ENCODE measurements at places on chromosomes 2 and 18.

GRCh38 chr2:201172279-201172678 lies 10.7 kb upstream of the CASP10 start:
- peaks cover 11% of the 10 kb centered on the region for H3K36me3 ChIP-seq
- peaks cover 9% of the 10 kb centered on the region for H3K4me1 ChIP-seq
- no peak for DNase-seq
- no peak overlapping the region for H3K27ac ChIP-seq

DNA sequence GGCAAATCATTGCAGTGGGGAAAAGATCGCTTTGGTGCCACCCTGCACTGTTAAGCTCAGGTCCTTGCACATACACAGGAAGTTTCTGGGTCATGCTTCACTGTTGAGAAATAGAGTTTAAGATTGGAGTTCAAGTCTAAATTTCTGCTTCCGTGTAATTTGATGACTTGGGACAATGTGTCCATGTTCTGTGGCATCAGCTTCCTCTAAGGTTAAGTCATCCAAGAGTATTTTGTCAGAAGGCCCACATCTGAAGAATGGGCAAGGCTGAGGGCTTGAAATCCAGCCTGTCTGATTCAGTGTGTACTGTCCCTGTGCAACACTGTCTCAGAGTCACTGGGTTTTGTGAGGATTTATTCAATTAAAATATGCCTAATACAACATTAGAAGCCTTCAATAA lies 880.7 kb downstream of the SUCLG1 start:
- no peaks in the 10 kb centered on the region for H3K36me3 ChIP-seq
- no peaks in the 10 kb centered on the region for H3K4me1 ChIP-seq
- no peak for DNase-seq
- no peaks in the 10 kb centered on the region for H3K27me3 ChIP-seq
- H3K27ac ChIP-seq = no peak overlapping the region

- DNase-seq = no peak
- peaks cover 14% of the 10 kb centered on the region for H3K36me3 ChIP-seq
- peaks cover 3% of the 10 kb centered on the region for H3K27me3 ChIP-seq
- H3K4me3 ChIP-seq = no peak overlapping the region
- H3K27ac ChIP-seq = peak overlapping the region; percentile 84
- H3K4me1 ChIP-seq = peaks cover 21% of the 10 kb centered on the region
These were observed 31.6 kb downstream of the B3GNT7 start for GRCh38 chr2:231427116-231427515.

DNA sequence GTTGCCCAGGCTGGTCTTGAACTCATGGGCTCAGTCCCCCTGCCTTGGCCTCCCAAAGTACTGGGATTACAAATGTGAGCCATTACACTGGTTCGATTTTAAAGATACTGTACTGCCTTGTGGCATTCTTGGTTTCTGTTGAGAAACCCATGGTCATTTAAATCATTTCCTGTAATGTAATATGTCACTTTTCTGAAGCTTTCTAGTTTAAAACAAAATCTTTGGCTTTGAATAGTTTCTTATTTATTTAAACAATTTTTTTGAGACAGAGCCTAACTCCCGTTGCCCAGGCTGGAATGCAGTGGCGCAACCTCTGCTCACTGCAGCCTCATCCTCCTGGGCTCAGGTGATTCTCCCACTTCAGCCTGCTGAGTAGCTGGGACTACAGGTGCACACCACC lies 8.9 kb downstream of the ZNF512 start:
- H3K4me1 ChIP-seq = peaks cover 39% of the 10 kb centered on the region
- no peaks in the 10 kb centered on the region for H3K27me3 ChIP-seq
- H3K36me3 ChIP-seq = peaks cover 71% of the 10 kb centered on the region

- H3K27ac ChIP-seq = peak overlapping the region; percentile 94
- DNase-seq = no peak
- H3K4me1 ChIP-seq = peaks cover 92% of the 10 kb centered on the region
- H3K36me3 ChIP-seq = peaks cover 13% of the 10 kb centered on the region
These were observed 6.5 kb downstream of the LPIN1 start for GRCh38 chr2:11752906-11753305.

DNA sequence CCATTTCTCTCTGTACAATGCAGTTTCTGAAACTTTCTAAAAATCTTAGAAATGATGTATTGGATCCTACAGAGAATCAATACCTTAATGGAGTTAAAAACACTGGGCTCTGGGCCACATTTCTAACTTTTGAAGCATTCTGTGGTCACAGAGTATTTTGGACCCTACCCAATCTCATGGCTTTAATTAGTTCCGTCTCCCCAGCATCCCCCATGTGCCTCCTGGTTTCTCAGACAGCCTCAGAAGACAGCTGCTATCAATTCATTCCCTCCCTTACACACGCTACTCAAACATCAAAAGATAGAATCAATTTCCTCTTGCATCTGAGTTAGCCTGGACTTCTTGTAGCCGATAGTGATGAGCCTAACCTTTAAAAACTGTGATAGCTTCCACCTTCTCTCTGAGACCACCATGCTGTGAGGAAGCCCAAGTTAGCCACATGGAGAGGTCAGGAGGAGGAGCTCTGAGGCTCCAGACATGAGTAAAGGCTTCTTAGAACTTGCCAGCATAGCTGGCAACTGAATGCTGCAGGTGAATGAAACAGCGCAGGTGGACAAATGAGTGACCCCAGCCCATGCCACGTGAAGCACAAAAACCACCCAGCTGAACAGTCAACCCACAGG lies 10.4 kb downstream of the ADCY3 start:
- no peak for DNase-seq
- H3K4me3 ChIP-seq = no peak overlapping the region
- H3K4me1 ChIP-seq = peaks cover 16% of the 10 kb centered on the region
- H3K27ac ChIP-seq = no peak overlapping the region
- H3K36me3 ChIP-seq = peaks cover 53% of the 10 kb centered on the region
- no peaks in the 10 kb centered on the region for H3K27me3 ChIP-seq

DNA sequence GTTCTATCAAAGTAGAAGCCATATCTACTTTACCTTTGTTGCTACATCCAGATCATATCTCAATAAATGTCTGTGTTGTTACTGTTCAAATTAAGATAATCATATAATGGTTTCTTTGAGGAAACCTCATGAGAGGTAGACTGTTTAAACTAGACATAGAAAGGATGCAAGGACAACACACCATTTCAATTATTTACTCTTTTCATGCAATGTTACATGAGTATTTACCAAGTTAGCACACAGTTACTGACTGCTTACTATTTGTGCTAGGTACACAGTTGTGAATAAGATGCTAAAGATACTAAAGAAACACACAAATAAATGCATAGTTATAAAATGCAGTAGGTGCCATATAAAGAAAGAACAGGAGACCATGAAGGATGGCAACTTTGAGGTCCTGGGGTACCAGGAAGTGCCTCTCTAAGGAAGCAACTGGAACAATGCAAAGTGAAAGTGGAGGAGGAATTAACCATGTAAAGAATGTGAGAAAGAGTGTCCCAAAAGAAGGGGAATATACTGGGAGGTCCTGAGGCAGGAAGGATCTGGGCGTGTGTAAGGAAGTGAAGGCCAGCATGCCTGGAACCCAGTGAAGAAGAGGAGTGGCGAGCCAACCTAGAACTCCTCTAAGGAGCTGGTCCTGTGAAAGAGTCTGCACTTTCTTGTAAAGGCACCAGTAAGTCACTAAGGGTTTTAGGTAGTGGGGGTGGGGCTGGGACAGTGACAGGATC lies 39.4 kb downstream of the RBMS1 start:
- H3K4me1 ChIP-seq = peaks cover 20% of the 10 kb centered on the region
- peaks cover 16% of the 10 kb centered on the region for H3K36me3 ChIP-seq
- H3K27me3 ChIP-seq = no peaks in the 10 kb centered on the region
- no peak overlapping the region for H3K4me3 ChIP-seq
- no peak overlapping the region for H3K27ac ChIP-seq

GRCh38 chr18:36469461-36469860 lies 171.9 kb downstream of the FHOD3 start:
- no peaks in the 10 kb centered on the region for H3K4me1 ChIP-seq
- H3K4me3 ChIP-seq = no peak overlapping the region
- H3K27me3 ChIP-seq = peaks cover 5% of the 10 kb centered on the region

GRCh38 chr2:167258712-167259111 lies 370.4 kb downstream of the XIRP2 start:
- H3K4me1 ChIP-seq = no peaks in the 10 kb centered on the region
- H3K4me3 ChIP-seq = no peak overlapping the region
- no peaks in the 10 kb centered on the region for H3K36me3 ChIP-seq
- H3K27ac ChIP-seq = no peak overlapping the region

DNA sequence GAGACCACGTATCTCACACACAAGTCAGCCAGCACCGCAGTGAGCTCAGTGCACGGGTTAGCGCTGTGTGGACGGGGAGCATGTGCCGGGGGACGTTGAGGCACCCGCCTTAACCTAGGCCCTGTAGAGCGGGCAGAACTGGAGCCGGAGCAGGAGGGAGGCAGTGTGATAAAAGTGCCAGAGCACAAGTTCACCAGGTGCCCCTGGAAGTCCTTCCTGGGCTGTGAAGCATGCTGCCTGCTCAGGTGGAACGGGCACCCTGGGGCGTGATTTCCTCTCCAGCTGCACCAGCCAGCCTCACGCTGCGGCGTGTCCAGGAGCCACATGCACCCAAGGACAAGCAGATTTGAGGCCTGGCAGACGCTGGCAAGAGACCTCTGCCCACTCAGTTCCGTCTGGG lies 50.3 kb downstream of the ITGB1BP1 start:
- H3K27me3 ChIP-seq = peaks cover 3% of the 10 kb centered on the region
- no peaks in the 10 kb centered on the region for H3K36me3 ChIP-seq
- DNase-seq = no peak
- H3K4me1 ChIP-seq = no peaks in the 10 kb centered on the region

DNA sequence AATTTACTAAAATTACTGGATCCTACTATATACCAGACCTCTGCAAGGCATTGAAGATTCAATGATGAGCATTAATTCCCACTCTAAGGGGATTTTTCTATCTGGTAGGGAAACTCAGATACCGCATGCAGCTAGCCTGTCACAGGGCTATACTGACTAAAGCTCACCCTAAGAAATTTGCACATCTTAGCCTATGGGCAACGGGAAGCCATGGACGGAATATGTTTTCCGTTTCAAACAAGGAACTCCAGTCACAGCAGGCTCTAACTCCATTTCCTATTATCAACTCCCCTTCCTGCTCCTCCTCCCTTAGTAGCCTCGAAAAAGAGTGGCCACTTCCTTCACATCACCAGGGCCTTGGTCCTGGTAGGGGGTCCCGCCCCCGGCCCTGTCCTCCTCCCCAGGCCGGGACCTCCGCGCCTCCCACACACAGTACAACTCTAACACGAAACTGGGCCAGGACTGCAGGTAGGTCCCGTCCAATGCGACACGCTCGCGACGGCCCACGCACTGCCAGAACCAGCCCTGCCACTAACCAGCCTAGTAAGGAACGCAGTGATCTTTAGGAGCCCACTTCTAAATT lies 659 bp upstream of the COX5B start:
- DNase-seq = no peak
- H3K27me3 ChIP-seq = peaks cover 6% of the 10 kb centered on the region
- H3K27ac ChIP-seq = peak overlapping the region; percentile 92
- peaks cover 24% of the 10 kb centered on the region for H3K4me1 ChIP-seq
- peaks cover 31% of the 10 kb centered on the region for H3K36me3 ChIP-seq

GRCh38 chr2:236536727-236537398 lies 32.8 kb upstream of the ACKR3 start:
- H3K36me3 ChIP-seq = peaks cover 32% of the 10 kb centered on the region
- peaks cover 58% of the 10 kb centered on the region for H3K4me1 ChIP-seq
- H3K27me3 ChIP-seq = peaks cover 8% of the 10 kb centered on the region
- peak overlapping the region; percentile 88 for H3K27ac ChIP-seq

DNA sequence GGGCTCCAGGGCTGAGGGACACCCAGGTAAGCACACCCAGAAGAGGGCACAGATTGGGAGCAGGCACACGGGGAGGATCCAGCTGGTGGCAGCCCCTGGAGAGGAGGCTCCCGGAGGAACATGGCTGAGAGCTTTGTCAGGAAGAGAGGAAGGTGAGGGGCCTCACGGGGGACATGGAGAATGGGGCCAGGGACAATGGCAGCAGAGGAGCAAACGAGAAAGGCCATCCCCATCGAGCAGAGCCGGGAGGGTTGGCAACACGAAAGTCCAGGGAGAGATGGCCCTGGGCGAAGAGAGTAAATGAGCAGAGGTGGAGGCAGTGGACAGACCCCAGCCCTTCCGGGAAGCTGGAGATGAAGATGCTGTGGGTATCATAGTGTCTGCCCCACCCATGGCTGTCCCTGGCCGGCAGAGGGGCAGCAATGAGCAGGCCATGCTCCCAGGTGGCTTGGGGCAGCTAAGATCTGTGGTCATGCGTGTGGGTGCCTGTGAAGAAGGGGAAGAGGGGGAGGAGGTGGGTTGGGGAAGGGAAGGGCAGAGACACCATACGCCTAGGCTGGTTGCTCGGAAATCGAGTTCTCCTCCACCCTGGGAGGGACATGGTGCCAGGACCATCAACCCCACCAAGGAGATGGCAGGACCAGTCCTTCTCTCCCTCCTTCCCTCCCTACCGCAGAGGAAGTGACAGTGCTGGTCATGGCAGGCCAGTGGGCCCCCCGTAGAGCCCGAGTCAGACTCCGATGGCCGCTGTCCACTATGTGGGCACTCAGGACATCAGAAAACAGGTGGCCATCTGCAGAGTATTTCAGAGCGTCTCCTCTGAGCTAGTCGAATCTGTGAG lies 191.7 kb downstream of the NDUFA10 start:
- H3K27ac ChIP-seq = no peak overlapping the region
- H3K4me1 ChIP-seq = no peaks in the 10 kb centered on the region
- H3K36me3 ChIP-seq = no peaks in the 10 kb centered on the region
- no peak for DNase-seq

GRCh38 chr2:20027260-20027677 lies 14.8 kb upstream of the MATN3 start:
- peaks cover 46% of the 10 kb centered on the region for H3K36me3 ChIP-seq
- H3K27ac ChIP-seq = no peak overlapping the region
- DNase-seq = no peak
- no peaks in the 10 kb centered on the region for H3K4me1 ChIP-seq

DNA sequence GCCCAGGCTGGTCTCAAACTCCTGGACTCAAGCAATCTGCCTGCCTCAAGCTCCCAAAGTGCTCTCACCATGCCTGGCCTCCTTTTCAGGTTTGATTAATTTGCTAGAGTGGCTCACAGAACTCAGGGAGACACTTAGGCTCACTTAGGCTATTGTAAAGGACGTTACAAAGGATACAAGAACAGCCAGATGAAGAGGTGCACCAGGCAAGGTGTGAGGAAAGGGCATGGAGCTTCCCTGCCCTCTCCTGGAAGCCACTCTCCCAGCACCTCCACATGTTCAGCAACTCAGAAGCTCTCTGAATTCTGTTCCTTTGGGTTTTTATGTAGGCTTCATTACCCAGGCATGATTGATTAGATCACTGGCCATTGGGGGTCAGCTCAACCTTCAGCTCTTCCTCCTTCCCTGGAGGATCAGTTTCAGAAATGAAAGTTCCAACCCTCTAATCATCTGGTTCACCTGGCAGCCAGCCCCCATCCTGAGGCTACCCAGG lies 78.7 kb upstream of the RGPD5 start:
- H3K4me3 ChIP-seq = no peak overlapping the region
- DNase-seq = no peak
- no peaks in the 10 kb centered on the region for H3K36me3 ChIP-seq
- H3K4me1 ChIP-seq = no peaks in the 10 kb centered on the region
- H3K27me3 ChIP-seq = peaks cover 2% of the 10 kb centered on the region

- no peaks in the 10 kb centered on the region for H3K36me3 ChIP-seq
- H3K4me1 ChIP-seq = no peaks in the 10 kb centered on the region
- DNase-seq = no peak
- no peak overlapping the region for H3K4me3 ChIP-seq
- H3K27me3 ChIP-seq = no peaks in the 10 kb centered on the region
- H3K27ac ChIP-seq = no peak overlapping the region
These were observed 563.9 kb upstream of the NRXN1 start for GRCh38 chr2:51595836-51596235.

- H3K4me1 ChIP-seq = no peaks in the 10 kb centered on the region
- no peak overlapping the region for H3K27ac ChIP-seq
- H3K36me3 ChIP-seq = peaks cover 4% of the 10 kb centered on the region
- H3K4me3 ChIP-seq = no peak overlapping the region
- H3K27me3 ChIP-seq = no peaks in the 10 kb centered on the region
These were observed 61.3 kb downstream of the GALNT1 start for GRCh38 chr18:35642802-35643201.

Data from activated CD4-positive, alpha-beta memory T cell treated with anti-CD3 and anti-CD28 coated beads, Interleukin-2, amount 10 ng/mL, durations not matched to agents 7 days and 5 days (primary cell).